ENCODE measurements at places on chromosomes 12 and 14.

DNA sequence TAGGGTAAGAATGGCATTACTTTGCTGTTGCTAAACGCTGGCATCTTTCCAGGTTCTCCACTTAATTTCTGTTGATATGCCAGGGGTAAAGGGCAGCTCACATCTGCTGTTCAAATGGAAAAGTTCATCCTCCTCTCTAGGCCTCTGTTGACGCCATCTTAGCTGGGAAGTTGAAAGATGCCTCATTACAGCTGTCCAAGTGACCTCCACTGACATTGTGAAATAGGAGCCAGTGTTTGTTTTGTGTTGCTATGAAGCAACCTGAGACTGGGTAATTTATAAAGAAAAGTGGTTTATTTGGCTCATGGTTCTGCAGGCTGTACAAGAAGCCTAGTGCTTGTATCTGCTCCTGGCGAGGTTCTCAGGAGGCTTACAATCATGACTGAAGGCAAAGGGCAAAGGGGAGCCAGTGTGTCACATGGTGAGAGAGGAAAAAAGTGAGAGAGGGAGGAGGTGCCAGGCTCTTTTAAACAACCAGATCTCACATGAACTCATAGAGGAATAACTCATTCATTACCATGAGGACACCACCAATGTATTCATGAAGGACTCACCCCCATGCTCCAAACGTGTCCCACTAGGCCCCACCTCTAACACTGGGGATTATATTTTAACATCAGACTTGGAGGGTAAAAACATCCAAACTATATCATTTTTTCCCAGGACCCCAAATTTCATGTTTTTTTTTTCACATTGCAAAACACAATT, 3.2 kb upstream of the ADAM21 start:
- no peak for DNase-seq

- DNase-seq = no peak
Observed at GRCh38 chr12:91110311-91110924, 876 bp downstream of the LUM start.

DNA sequence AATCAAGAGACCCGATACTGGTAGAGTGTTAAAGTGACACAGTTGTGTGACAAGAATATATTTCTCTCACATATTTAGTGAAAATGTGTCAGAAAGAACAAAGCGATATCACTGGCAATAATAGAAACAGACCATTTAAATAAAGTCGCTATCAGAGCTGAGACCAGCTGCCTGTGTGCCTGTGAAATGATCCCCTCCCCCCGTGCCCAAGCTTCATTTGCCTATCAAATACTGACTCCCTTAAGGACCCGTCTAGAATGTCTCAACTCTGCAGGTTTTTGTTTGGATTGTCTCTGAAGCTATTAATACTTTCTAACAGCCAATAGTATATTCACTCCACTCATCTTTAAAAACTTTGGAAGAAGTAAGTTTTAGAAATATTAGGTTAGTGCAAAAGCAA, 98.9 kb downstream of the EGLN3 start:
- no peak for DNase-seq

GRCh38 chr12:774051-774614, 21.8 kb downstream of the WNK1 start:
- no peak for DNase-seq

DNA sequence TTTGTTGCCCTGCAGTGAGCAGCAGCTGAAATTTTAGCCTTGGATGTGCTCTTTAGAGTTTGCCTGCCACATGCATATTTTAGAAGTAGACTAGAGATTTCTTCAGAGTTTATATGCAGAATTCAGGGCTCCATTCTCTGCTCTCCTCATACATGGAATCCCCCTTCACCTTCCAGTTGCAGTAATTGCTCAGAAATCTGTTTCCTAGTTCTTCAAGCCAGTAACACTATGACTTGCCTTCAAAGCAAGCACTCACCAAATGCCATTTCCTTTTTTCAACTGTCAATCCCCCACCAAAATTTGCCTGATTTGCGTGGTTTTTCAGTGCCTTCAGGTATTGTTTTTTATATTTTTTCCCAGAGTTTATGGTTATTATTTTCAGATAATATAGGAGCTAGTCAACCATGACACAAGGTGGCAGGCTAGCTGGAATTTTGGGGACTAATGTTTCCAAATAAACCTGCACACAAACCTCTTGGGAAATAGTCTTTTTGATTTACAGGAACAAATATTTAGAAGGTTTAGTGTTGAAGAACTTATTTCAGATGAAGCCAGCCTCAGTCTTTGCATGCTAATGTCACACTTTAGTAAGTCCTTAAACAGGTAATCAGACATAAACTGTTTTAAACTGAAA, 79.2 kb downstream of the ASCL1 start:
- no peak for DNase-seq

DNA sequence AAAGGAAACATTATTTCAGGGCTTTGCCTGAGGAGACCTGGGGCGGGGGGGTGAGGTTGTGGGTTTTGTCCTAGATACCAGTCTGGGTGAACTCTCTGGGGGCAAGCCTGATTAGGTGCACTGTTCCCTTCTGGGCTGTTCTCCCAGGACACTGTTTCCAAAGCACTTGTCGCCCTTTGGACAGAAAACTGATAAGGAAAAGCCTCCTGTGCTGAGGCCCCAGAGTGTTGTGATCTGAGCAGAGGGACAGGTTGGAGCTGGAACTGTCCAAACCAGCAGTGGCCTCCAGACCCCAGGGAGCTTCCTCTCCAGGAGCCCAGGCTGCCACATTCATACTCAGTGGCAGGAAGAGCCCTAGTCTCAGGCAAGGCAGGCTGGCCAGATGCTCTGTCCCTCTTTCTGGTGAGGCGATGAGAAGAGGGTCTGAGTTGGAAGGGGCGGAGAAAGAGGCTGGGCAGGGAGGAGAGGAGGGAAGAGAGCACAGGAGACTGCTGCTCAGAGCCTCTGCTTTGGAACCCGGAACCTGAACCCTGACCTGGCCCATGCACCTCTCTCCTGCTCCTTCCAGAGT, 1.9 kb downstream of the GALNT16 start:
- DNase-seq = no peak

- no peak for DNase-seq
Observed at GRCh38 chr14:89965839-89966238, 10.1 kb downstream of the TDP1 start.

- no peak for DNase-seq
Observed at GRCh38 chr14:68786491-68787091, 6.3 kb downstream of the ZFP36L1 start.

DNA sequence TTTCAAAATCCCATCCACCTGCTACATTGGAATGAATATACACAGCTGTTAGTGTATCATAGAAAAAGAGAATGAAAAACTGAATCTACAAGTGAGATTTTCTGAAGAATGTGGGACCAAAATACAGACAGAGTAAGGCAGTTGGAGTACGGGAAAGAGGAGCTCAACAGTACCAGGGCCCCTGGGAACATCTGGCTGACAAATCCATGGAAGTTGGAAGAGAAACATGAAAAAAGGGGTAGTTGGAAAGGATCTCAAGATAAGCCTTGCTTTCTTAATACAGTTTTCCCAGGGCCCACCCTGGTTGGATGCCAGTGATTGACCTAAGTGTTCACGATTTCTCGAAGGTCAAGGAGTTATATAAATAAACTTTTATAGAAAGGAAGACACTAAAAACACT, 54.0 kb upstream of the SLCO1C1 start:
- DNase-seq = no peak

DNA sequence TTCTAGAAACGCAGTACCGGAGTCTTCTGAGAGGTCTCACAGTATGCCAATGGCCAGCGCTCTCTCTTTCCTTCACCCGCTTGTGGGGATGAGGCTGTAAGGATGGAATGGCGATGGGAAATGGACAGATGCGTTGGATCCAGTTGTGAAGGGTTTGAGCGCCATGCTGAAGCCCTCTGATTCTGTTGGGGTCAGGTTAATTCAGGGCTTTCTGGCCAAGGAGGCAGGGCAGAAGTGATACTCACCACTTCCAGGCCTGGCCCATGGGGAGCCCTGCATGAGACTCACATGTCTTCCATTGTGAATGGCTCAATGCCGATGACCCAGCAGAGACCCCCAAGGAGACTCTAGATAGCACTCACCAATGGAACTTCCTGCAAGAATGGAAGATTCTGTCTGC, 114.3 kb downstream of the BCL11B start:
- no peak for DNase-seq

DNA sequence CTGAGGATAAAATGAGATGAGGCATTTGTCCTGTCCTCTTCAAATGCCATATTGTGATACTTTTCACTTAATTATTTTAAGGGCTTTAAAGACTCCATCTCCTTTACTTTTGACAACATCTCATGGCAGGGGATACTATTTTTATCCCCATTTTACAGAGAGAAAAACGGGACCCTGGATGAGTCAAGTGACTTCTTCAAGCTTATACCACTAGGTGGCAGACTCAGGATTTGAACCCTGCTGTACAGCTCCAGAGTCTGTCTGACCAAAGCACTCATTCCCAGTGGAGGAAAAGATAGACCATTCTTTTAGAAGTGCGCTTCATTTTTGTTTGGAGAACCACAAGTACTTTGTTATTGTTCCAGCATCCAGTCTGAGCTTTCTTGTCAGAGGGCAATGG, 1.7 kb upstream of the SMOC1 start:
- peak; percentile 29 for DNase-seq

DNA sequence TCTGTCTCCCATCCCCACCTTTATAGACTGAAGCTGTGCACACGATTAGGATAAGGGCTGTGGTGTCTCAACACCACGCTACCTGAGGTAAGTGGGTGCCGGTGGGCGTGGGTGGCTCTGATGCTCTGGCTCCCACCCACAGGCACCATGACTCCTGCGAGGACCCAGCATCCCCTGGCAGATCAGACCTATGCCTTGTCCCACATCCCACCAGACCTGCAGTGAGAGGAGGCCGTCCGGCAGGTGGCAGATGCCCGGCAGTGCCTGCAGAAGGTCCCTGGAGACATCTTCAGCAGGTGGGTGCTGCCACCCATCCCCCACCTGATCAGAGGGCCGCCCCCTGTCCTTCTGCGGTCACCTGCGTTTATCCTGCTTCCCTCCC, 104.4 kb upstream of the PRB2 start:
- DNase-seq = no peak

- DNase-seq = no peak
Observed at GRCh38 chr12:9378430-9378835, 170.2 kb upstream of the PZP start.

DNA sequence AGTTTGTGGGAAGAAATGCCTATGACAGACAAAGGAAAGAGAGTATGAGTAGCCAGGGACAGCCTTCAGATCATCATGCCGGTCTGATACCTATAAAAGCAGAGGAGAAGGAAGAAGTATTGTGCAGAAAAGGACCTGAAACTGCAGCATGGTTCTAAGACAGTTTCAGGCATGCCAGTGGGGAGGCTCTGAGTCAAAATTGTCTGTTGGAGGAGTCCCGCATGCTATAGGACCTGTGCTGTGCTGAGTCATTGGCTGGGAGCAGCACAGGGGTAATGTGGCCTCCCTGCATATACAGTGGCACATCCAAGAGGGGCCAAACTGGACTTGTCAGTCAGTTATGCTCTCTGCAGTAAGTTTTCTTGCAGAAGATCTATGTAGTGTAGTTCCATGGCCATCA, 40.7 kb downstream of the NEUROD4 start:
- no peak for DNase-seq

GRCh38 chr14:94441130-94441529, 11.5 kb downstream of the SERPINA11 start:
- DNase-seq = no peak

DNA sequence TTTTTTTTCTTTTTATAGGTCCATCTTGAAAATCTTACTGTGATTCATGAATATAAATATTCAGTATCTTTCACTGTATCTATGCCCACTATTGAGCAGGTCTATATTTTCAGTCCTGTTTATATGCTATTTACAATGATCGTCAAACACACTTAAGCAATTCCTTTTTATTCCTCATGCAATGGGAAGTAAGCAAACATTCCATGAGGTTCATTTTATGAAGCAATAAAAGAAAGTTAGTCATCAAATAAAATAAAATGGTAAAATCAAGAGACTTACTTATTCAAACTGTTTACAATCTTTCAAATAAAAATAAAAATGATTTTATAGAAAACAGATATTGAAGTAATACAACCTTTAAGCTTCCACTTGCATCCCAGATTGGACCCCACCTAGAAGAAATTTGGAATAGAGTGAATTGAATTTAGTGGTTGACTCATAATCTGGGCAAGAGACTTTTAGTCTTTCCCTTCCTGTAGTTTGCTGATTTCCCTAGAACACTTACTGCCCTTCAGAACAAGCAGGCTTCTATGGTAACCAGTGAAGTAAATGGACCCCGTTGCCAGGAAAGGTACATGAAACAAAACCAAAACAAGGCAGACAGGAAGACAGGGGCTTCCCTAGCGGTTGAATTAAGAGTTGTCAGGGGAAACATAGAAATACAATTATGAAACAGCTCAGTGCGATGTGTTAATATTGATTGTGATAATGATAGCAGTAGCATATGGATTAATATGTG, 241.0 kb upstream of the ATP2B1 start:
- no peak for DNase-seq

DNA sequence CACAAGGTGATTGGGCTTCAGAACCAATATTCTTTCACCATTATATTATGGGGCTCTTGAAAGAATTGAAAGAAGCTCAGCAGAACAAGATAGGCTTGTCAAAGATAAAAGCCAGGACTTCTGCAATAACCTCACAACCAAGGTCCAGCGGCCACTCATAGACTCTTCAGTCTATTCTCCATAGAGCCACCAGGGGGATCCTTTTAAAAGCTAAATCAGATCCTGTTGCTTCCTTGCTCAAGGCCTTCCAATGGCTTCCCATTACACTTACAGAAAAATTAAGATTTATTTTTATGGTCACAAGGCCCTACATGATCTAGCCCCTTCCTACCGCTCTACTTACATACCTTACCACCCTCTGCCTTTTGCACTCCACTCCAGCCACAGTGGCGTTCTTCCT, 169.6 kb downstream of the C12orf42 start:
- peak; percentile 18 for DNase-seq

- DNase-seq = no peak
Observed at GRCh38 chr12:58917699-58918468, 2.4 kb downstream of the LRIG3 start.

- no peak for DNase-seq
Observed at GRCh38 chr14:60508707-60509437, at the start of gene SIX6. SIX6 (plus strand) TSS chr14:60509146; CDS start chr14:60509399, 253 bp downstream.

DNA sequence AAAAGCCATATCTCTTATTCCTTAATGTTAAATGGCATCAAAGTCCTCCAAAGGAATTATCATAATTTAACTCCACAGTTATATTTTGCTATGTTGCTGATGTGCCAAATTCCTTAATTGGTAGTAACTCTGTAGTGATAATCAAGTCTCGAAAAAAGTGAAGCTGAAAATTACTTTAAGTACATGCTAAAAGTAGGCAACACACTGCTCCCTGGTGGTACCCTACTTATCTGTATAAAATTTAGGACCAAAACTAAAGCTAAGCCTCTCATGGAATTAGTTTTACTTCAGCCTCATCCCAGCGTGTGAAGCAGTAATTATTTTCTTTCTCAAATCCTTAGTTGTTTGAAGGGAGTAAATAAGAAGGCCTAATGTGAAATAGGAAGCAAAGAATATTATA, 132.8 kb downstream of the TTLL5 start:
- no peak for DNase-seq

DNA sequence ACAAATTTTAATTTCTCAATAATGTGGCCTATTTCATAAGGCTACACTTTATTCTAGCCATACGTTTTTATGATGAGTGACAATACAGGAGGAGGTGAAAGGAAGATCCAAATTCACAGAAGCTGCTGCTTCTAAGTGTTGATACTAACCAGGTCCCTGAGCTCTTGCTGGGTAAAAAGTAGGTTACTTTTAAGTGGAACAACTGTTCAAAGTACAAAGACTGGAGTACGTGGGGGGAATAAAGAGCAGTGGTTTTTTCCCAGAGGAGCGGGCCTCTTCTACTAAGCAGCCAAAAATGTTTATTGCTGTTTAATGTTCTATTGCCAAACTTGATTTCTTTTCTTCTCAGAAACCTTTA, 301.8 kb downstream of the AEBP2 start:
- DNase-seq = no peak

All from HCT116 (cell line).